ENCODE measurements at places on chromosomes 3 and 15.
A peak's percentile ranks its signal among the peaks of the same experiment; 100 is the strongest.

DNA sequence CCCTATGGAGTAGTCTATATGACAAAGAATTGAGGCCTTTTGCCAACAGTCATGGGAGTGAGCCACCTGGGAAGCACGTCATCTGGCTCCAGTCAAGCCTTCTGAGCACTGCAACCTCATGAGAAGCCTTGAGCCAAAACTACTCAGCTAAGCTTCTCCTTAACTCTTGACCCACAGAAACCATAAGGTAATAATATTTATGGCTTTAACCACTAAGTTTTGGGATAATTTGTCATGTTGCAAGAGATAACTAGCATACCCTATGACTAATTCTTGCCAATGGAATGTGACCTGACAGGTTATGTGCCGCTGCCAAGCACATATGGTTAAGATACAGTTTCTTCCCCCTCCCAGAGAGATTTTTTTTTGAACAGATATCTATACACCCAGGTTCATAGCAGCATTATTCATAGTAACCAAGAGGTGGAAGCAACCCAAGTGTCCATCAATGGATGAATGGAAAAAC, 11.8 kb upstream of the SLC6A11 start:
- DNase-seq, result no peak

DNA sequence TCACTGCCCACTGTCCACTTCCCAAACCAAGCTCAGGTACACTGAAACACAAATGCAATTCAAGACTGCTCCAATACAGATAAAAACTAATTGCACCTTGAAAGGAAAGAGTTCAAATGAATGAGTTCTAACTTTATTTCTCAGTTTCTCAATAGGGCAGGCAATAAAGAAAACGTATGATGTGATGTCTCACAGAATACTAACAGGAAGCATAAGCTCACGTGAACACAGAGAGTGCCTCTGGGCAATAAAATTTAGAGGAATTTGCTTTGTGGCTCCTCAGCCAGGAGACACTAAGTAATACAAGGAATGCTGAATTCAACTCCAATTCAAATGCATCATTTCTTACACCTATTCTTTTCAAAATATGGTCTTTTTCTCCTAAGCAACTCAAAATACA, 82.3 kb upstream of the OCA2 start:
- no peak for DNase-seq

DNA sequence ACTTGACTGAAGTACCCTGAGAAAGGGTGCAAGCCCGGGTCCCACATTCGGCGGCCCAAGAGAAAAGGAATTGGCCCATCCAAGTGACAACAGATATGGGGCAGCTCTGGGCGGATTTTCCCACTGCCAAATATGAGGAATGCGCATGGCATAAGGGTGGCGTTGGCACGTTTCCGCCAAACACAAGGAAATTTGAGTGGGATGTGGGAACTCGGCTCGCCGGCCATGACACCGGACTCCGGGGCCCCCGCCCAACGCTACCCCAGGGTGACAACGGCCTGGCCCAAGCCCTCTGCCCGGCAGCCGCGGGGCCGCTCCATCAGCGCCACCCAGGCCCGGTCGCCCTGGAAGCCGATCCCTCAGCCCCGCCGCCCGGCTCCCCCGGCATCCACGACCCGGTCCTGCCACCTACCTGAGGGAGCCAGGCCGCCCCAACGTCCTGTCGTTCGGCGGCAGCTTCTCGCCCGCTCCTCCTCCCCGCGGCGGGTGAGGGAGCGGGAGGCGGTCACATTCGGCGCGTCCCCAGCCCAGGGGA, 449 bp downstream of the RAF1 start:
- no peak for DNase-seq

GRCh38 chr3:52685285-52685708, 416 bp downstream of the PBRM1 start:
- peak; percentile 82 for DNase-seq

GRCh38 chr15:85407421-85408269, 27.2 kb downstream of the AKAP13 start:
- DNase-seq, result no peak

DNA sequence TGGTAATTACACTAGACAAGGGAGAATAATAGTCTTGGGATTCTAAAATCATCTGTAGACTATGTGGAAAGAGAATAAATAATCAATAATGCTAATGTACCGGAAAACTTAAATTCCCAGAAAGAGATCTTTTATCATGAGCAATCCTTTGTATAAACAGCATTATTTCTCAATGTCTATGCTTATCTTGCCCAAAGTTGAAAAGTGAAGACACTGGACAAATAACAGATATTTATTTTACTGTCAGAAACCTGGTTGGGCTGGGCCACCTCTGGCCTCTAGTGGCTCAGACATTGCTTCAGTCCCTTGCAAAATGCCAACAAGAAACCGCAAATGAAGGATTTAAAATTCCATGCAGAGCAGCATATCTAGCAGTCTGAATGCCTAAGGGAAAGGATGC, 409.9 kb downstream of the FHIT start:
- DNase-seq, result no peak

- no peak for DNase-seq
Observed at GRCh38 chr3:190008432-190008831, 112.3 kb downstream of the P3H2 start.

GRCh38 chr3:18747383-18747782, 322.2 kb upstream of the SATB1 start:
- no peak for DNase-seq

- DNase-seq, result no peak
Observed at GRCh38 chr3:21750831-21751391, at the start of gene ZNF385D. Gene ZNF385D (minus strand): TSS chr3:21751210. CDS start chr3:21750916, 294 bp downstream.

DNA sequence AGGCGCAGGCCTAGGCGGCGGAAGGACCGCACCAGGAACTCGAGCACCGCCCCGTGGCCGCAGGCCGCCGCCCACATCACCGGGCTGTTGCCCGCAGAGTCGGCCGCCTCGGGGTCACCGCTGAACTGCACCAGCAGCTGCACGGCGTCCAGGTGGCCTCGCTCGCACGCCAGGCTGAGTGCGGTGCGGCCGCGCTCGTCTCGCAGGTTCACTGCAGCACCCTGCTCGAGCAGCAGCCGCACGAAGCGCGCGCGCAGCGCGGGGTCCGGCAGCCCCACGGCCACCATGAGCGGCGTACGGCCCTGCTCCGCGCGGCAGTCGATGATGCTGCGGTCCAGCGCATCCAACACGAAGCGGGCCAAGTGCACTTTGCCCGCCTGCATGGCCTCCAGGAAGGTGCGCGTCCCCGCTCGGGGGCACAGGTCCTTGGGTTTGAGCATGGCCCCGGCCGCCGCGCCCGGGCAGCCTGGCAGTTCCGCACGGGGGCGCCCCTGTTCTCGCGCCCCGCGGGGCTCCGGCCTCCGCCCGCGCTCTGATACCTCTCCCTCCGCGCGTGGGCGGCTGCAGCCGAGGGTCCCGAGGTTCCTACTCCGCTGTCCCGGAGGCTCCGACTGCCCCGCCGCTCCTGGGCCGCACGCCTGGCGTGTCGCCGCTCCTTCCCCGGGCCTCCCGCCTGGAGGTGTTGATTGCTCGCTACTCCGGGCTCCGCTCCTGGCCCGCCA, 556 bp downstream of the ANKRD63 start:
- DNase-seq, result peak; percentile 67

DNA sequence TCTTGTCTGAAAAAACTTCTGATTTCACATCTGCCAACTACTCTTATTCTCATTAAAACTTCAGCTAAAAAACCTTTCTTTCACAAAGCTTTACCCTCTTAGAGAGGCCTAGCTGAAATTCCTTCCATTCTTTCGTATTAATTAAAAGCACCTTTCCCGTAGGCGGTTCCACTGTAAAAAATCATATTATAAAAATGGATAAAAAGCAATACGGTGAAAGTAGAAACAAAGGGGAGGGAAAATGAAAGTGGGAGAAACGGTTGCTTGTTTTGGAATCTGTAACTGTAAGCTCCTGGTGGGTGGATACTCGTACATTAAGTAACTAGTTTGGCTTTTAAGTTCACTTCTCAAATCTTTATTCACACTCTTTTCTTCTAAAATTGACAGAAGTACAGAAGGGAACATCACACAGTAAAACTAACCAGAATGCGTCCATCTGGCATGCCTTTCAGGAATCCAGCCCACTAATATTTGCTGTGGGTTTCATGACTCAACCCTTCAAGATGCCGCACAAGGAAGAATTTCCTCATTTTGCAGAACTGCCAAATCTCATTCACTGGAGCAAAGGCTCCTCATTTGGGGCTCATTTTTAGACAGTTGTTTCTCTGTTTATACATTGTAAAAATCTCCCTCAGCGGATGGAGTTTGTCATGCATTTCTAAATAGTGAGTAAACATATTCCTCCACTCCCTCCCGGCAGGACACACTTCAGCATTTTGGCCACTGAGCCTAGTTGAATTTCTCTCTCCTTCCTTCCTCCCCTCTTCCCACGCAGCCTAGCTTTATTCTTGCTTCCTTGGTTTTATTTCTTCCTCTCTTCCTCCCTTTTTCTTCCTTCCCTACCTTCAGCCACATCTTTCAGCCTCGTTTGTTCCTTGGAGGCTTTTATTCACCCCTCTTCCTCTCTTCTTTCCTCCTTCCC, 419.5 kb upstream of the NAALADL2 start:
- DNase-seq, result no peak

GRCh38 chr3:81545572-81545971, 215.9 kb downstream of the GBE1 start:
- DNase-seq, result no peak

DNA sequence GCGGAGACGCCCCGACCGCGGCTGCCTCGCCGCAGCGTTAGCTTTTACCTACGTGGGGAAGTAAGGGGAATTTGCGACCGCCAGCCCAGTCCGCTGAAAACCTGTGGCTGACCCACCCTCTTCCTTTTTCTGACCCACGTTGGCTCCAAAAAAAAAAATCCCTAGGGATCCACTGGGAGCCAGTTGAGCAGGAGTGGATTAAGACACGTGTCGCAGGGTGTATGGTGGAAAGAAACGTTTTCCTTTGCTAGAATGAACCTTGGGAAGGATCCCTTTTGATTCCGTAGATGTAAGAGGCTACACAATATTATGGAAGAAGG, 575 bp upstream of the PCYT1A start:
- DNase-seq, result no peak

- DNase-seq, result no peak
Observed at GRCh38 chr3:45795509-45795881, 841 bp downstream of the SLC6A20 start.

GRCh38 chr15:81940467-81941451, 105.1 kb downstream of the MEX3B start:
- DNase-seq, result no peak

DNA sequence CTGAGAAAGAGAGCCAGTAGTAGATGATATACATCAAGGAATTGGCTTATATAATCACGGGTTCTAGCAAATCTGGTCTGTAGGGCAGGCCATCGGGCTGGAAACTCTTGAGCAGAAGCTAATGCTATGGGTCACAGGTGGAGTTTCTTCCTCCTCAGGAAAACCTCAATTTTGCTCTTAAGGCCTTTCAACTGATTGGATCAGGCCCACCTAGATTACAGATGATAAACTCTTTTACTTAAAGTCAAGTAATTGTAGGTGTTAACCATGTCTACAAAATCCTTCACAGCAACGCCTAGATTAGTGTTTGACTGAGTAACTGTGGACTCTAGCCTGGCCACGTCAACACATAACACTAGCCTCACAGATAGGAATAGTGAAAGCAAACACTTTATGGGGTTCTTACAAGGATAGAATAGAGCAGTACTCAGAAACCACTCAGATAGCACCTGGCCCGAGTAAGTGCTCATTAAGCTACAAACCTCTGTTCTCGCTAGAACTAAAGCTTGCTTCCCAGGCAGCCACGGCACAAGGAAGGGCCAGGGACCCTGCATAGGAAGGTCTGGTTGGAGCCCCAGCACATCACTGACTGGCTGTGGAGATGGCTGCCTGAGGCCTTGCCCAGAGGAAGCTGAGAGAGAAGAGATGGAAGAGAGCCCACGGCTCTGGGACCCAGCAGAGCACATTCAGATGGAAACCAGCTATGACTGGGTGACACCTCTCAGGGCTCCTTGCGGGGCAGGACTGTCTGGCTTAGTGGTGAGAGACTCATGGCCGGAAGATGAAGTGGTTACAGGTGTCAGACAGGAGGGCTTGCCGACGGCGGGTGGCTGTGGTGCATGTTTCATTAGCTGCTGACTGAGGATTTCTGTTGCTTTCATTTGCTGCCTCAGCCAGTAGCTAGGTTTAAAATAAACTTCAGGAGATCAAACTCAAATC, 202.5 kb upstream of the TLE3 start:
- DNase-seq, result peak; percentile 39

DNA sequence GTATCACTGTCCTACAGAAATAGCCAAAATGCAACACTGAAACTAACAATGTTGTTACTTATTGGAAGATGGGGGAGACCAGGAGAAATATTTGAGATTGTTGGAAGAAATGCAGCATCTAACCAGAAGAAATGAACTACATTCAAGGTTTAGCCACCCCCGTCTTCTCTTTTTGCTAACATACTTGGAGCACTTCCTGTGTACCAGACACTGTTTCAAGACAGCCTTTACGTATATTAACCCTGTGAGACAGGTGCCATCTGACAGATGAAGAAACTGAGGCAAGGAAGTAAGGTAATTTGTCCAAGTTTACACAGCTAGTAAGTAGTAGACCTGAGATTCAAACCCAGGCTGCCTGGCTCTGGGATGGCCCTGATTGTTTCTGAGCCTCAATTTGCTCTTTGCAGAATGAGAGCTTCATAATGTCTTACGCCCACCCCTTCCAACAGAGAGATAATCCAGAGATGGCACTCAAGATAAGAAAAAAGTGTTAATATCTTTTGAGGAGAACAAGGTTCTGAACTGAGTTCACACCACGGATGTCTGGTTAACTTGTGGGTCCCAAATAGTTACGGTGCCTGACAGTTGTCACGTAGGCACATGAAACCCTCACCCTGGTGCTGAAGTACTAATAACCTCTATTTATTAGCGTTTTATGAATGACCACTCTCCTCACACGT, 26.1 kb downstream of the RASGRP1 start:
- no peak for DNase-seq

GRCh38 chr3:161265916-161266571, 44.9 kb downstream of the NMD3 start:
- no peak for DNase-seq

- peak; percentile 19 for DNase-seq
Observed at GRCh38 chr3:157029365-157029790, 130.6 kb downstream of the CCNL1 start.

DNA sequence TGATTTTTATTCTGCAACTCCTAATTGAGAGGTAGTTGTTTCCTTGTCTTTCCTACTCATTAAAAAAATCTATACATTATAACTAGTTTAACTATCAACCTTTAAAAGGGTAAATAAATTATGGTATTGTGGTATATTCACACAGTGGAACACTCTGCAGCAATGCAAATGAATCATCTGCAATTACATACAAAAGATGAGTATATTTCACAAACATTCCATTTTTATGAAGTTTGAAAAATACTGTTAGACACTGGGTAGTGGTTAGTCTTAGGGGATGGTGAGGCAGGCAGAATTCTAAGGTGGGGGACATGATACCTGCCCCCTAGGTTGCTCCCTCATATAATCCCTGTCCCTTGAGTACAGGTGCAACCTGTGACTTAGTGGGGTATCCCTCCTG, 44.0 kb upstream of the MAGI1 start:
- no peak for DNase-seq

GRCh38 chr15:48674876-48675275, 29.4 kb upstream of the FBN1 start:
- no peak for DNase-seq

GRCh38 chr3:40780925-40781406, 256.2 kb downstream of the ZNF621 start:
- DNase-seq, result no peak

GRCh38 chr15:57158589-57158988, 217.7 kb upstream of the CGNL1 start:
- DNase-seq, result no peak

All from activated B cell treated with CpG ODN at 0.5 μM for 24 hours (primary cell).